Amniotic stem cell (primary cell): ENCODE measurements at places on chromosomes 4 and X.

- DNase-seq: no peak
Measured at GRCh38 chr4:188029114-188029513, 33.5 kb downstream of the ZFP42 start.

- DNase-seq: no peak
Measured at GRCh38 chrX:15903186-15903681, 48.6 kb upstream of the AP1S2 start.

DNA sequence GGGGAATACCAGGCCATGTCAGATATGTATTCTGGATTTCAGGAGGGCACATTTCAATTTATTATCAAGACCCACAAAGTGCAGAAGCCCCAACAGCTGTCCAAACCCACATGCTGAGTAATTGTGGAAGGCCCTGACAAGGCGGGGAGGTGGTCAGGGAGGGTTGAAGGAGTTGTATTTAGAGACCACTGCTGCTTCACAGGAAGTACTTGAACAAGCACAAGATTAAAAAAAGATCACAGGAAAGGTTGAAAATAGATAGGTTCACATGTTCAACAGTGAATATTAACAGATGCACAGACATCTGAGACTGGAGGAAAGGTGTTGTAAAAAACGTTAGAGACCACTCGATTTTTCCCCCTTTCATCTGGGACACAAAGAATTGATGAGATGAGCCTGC is 17.9 kb downstream of the ATP8A1 start:
- no peak for DNase-seq

DNA sequence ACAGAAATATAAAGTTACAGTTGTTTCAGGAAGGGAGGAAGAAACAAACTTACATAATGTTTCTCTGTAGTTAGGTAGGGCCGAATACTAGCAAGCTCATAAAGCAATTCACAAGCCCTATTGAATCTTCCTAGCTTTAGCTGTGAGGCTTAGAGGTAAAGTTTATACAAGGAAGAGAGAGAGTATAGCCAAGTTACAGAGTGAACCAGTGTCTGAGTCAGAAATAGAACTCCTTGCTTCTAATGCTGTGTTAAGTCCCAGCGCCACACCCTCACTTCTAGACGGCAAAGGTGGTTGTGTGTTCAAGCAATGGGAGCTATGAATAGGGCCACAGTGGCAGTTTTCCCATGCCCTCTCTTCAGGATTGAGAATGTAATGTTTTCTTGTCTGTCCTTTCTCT is 6.1 kb downstream of the LPAR4 start:
- DNase-seq: no peak

- DNase-seq: no peak
Measured at GRCh38 chrX:5716666-5717065, 512.0 kb downstream of the NLGN4X start.
